ENCODE measurements at places on chromosomes 13 and 19.

- DNase-seq = no peak
Measured at GRCh38 chr13:112928972-112929782, 39.8 kb upstream of the MCF2L start.

GRCh38 chr19:12156223-12157058 is at the start of gene ZNF625:
Gene ZNF625 (minus strand): TSS chr19:12156734. CDS start chr19:12156558, 176 bp downstream.
- DNase-seq = peak; percentile 87

DNA sequence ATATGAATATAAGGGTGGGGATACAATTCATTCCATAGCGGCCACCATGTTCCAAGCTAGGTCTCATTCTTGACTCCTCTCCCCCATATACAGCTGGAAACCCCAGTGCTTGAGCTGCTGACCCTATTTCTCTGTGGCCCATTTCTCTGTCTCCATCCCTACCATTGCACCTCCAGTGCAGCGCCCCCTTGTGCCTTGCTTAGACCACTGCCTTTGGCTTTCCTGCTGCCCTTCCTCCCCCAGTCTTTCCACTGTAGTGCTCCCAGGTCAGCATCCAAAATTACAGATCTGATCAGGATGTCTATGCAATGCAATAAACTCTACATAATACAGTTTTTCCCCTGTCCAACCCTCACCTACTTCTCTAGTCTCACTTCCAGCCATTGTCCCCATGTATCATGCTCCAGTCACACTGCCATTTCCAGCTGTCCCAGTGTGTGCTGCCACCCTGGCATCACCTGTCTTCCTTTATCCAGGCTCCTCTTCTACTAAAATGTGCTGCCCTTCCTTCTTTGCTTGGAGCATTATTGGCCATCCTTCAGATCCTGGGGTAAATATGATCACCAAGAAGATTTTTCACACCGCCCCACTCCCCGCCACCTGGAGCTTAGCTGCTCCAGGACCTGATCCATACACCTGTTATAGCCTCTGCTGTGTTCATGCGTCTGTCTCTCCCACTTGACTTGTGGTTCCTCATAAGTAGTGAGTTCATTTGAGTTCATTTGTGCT is 199.4 kb upstream of the IPO5 start:
- no peak for DNase-seq

GRCh38 chr19:52138278-52138982 is 1.3 kb downstream of the ZNF616 start:
- DNase-seq = no peak

DNA sequence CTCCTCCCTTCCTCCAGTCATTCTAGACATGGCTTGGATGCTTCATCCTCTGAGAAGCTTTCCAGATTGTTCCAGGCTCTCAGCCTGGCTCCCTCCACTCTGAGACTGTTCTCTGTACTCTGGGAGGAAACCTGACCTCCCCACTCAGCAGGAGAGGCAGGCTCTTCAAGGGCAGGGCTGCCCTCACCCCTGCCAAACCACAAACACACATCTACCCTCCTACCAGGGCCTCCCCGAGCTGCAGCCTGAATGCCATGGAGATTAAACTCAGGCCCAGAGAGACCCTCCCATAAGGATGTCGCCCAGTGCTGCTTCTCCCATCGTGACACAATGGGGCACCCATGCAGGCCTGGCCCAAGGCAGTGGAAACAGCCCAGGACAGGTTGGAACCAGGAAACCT is 16.2 kb downstream of the NUMBL start:
- DNase-seq = no peak

GRCh38 chr13:77337159-77337558 is 10.3 kb upstream of the MYCBP2 start:
- no peak for DNase-seq

DNA sequence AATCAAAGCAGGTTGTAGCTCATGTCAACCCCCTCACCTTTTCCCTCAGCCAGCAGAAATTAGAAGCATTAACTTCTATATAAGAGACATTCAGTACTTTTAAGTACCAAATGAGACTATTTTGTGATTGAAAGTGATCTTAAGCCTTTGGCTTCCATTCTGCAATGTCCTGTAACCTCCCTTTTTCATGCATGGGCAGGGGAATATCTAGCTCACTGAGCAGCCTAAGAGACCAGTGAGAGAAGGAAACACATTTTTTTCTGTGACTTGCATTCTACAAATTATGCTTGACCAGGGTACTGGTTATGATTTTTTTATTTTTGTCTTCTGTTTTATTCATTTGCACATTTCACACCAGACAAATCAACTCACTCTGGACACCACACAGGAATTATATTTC is 369.6 kb downstream of the KCTD12 start:
- DNase-seq = no peak

DNA sequence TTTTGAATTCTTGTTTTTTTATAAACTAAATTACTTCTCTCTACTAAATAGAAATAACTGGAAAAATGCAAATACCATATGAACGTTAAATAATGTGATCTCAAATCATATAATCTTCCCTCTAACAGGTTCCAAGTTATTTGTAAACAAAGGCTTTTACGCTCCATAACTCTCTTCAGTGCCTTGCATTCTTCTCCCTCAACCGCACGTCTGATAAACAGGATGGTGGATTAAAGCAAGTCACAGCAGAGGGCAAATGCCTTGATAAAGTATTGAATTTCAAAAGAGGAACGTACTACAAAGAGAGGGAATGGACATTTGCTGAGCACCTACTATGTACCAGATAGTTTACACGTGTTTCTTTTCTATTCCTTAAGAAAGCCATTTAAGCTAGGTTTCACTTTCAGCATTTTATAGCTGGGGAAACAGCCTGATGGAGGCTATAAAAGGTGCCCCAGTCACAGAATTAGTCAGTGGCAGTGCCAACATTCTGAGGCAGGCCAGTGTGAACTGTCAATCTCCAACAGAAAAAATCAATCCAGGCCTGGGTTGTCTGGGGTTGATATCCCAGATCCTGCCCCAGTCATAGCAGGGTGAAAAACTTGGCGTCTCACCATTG is 15.8 kb downstream of the MRPS31 start:
- no peak for DNase-seq

- no peak for DNase-seq
Measured at GRCh38 chr19:13207846-13208671, 57.8 kb downstream of the IER2 start.

- no peak for DNase-seq
Measured at GRCh38 chr19:33621811-33622504, at the start of gene CHST8. Gene CHST8 (plus strand): TSS chr19:33621953. CDS start chr19:33689262, 67,309 bp downstream.

DNA sequence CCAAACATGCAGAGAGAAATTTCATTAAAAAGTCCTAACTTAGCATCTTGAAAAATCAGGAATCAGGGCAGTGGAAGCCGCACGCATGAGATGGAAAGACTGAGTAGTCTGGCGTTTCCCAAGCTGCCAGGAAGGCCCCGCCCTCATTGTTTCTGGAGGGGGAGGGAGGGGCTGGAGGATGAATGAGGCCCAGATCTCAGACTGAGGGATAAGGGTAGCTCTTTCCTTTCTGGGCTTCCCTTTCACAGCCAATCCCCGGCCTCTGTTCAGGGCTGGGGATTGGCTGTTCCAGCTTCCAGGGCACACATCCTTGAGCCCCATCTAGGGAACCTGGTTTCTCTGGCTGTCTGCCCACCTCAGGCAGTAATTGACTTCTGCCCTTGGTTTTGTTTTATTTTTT is 7.3 kb downstream of the C19orf53 start:
- DNase-seq = peak; percentile 26

- DNase-seq = no peak
Measured at GRCh38 chr13:20247403-20247802, 15.3 kb upstream of the GJB6 start.

GRCh38 chr19:2149980-2150793 is 1.2 kb downstream of the AP3D1 start:
- DNase-seq = peak; percentile 30

- DNase-seq = no peak
Measured at GRCh38 chr13:24168979-24169378, 8.5 kb downstream of the SPATA13 start.

- no peak for DNase-seq
Measured at GRCh38 chr19:3506384-3507340, 551 bp downstream of the FZR1 start.

- no peak for DNase-seq
Measured at GRCh38 chr13:99172951-99173350, 27.7 kb upstream of the UBAC2 start.

GRCh38 chr13:63304497-63304896 is 1888.8 kb upstream of the PCDH20 start:
- DNase-seq = no peak

- no peak for DNase-seq
Measured at GRCh38 chr19:18419699-18420460, 682 bp downstream of the SSBP4 start.

- DNase-seq = no peak
Measured at GRCh38 chr13:100195568-100195967, 106.7 kb downstream of the PCCA start.

DNA sequence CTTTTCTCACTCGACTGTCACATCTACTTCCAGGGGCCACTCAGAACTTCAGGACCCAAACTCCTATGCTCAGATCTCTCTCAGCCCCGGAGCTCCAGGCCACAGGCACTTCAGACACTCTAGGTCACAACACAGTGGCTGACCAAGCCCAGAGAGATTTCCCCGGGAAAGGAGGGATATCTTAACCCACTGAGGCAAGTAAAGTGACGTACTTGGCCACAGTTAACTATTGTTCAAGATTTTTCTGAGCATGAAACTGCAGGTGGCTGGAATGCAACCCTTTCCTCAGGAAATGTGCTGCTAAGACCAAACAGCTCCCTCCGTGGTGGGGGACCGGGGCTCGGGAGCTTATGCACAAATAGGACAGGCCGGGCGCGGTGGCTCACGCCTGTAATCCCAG is 23.9 kb downstream of the OPA3 start:
- DNase-seq = no peak

- no peak for DNase-seq
Measured at GRCh38 chr13:42924344-42924743, 67.7 kb downstream of the EPSTI1 start.

- no peak for DNase-seq
Measured at GRCh38 chr19:14476673-14477401, 1.7 kb upstream of the PTGER1 start.

GRCh38 chr13:66410314-66410713 is 819.8 kb downstream of the PCDH9 start:
- no peak for DNase-seq

DNA sequence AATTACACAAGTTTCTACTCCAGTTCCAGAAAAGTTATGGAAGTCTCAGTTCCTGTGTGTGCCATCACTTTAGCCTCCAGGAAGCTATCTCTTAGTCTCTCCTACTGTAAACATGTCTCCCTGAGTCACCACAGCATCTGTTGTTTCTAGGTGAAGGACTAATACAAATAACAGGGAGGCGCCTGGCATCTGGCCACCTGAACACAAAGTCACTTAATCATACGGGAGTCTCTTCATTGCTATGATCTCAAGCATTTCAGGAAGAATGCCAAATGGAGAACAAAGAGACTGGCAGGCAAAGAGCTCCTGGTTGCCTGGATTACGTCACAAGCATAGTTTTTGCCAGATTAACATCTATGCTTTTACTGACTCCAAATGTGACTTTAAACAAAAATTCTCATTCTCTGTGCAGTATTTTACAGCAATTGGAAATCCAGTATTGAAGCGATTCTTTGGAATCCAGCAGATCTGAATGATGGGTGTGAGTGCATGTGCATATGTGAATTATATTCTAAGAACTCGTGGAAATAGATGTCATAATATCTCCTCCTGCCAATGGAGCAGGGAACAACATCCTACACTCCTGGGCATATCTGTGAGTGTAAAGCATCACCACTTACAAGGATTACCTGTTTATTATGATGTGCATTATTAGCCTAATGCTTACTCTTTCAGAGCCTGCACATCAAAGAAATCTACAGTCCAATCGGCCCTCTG is 572.8 kb downstream of the PCDH9 start:
- peak; percentile 58 for DNase-seq

- peak; percentile 17 for DNase-seq
Measured at GRCh38 chr19:48419158-48419920, 25.9 kb downstream of the GRIN2D start.

DNA sequence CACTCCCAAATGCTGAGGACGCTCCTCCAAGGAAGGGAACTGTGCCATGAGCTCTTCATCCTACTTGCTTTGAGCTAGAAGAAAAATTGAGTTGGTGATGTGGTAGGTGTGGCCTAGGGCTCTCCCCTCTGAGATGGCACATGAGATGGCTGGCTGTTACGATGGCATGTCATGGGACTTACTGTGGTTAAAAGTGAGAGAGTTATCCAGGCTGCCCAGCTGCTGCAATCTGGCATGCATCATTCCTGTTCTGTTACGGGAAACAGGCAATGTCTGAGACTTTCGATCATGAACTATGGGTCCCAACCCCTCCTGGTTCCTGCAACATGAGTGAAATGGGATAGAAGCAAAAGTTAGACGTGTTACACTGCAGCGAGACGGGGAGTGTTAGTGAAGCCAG is 93.3 kb upstream of the SLC15A1 start:
- no peak for DNase-seq

Data from hypothalamus (tissue), 51 donors.